Right atrium auricular region (tissue), 2 donors: ENCODE measurements at places on chromosomes 1 and 21.

- no peak for DNase-seq
Measured at GRCh38 chr1:43373066-43373940, 5.5 kb upstream of the ELOVL1 start.

- no peak for DNase-seq
Measured at GRCh38 chr1:218524526-218524925, 179.4 kb downstream of the TGFB2 start.

DNA sequence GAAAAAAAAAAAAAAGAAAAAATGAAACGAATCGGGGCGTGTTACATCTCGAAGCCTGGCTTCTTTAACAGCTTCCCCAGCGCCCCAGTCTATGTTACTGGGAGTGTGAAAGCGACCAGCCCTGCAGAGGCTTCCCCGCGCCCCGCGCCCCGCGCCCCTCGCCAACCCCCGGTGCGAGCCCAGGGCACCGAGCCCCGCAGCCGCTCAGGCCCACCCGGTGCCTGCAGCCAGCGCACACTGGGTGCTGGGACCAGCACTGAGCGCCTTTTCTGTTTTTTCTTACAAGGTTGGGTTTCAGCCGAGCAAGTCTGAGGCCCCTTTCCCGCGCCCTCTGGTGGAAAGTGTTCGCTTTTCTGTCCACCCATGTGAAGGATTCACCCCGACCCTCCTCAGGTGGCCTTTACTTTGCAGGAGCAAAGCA lies 42.1 kb upstream of the ZNF496 start:
- DNase-seq: peak; percentile 68

DNA sequence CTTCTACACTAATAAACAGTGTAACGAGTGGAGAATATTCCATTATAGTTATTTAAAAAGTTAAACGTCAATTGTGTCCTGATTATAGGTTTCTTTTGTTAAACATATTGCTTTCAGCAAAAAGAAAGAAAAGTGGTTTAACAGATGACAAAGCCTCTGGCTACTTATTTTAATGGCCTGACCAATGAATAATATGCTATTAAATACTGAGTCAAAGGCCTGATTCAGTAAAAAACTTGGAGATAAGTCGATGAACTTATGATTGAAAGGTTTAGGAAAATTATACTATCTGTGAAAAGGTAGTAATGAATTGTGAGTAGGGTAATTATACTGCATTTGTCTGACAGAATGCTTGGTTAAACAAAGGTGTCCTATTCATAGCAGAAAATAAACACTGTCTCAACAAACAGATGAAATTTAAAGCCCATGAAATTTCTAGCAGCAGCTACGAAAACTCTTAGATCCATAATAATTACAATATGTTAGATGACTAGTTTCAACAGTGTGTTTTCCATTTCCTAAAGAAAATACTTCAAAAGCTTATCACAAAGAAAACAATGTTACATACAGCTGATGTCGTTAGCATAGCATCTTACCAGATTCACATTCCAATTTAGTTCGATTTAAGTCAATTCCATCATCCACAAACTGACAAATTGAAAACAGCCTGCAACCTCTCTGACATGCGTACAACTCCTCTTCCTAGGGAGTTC lies 6.2 kb downstream of the TMEM59 start:
- DNase-seq: no peak

- DNase-seq: no peak
Measured at GRCh38 chr1:51342591-51343206, 12.3 kb upstream of the TTC39A start.

DNA sequence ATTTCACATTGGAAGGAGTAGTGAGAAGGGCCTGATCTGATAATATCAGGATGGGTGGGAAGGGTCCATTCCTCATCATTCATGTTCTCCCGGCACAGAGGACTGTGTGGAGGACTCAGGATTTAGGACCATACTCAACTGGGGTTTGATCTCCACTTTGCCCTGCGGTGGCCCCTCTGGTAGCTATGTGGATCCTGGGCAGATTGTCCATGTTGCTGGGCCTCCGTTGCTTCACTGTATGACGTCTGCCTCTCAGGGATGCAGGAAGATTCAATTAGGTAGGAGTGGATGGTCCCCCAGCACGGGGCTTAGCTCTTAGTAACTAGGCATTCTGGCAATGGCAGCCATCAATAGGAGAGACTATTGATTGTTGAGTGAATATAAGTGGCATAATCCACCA lies 2.3 kb downstream of the ETS2 start:
- DNase-seq: no peak

DNA sequence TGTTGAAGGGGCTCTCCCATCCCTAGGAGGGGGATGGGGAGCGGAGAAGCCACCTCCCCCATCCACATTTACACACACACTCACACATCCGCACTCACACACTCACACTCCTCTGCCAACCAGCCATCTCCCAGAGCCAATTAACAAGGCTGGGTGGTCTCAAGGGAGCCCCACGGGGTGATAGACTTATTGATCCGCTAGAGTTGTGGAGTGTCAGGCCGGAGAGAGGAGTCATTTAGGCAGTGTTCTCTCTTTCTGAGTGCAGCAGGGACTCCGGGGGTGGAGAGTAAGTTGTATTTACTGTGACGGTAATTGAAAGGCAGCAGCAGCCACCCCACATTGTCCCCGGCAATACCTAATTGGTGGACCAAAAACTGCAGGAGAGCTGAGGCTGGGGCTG lies 61.6 kb downstream of the KLHDC7A start:
- no peak for DNase-seq

- DNase-seq: no peak
Measured at GRCh38 chr1:10265900-10266299, 55.5 kb downstream of the KIF1B start.

- DNase-seq: no peak
Measured at GRCh38 chr1:224188286-224188685, 5.2 kb downstream of the DEGS1 start.

- peak; percentile 23 for DNase-seq
Measured at GRCh38 chr1:58927041-58927721, 143.3 kb upstream of the JUN start.

DNA sequence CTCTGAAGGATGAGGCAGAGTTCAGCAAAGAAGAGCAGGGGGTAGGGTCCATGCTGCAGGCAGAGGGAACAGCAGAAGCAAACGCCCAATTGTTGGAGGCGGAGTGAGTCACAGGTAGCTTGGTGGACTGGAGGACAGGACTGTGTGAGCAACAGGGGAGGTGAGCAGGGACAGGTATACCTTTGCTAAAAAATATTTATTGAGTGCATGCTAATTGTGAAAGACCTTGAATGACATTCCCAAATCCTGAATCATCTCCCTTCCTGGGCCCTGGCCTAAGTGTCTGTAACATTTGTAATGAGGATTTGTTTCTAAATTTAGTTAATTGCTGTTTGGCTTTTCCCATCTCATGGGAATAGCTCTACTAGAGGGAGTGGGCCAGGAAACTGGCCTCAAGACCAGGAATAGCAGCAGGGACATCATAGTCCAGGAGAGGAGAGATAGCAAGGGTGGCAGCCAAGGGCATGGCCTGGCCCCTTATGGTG lies 123.7 kb downstream of the FOXD2 start:
- no peak for DNase-seq

- peak; percentile 47 for DNase-seq
Measured at GRCh38 chr1:29753771-29754572, 517.6 kb downstream of the PTPRU start.
